Left renal cortex interstitium (tissue), 4 donors: ENCODE measurements at places on chromosomes 11 and 22.
A peak's percentile ranks its signal among the peaks of the same experiment; 100 is the strongest.

DNA sequence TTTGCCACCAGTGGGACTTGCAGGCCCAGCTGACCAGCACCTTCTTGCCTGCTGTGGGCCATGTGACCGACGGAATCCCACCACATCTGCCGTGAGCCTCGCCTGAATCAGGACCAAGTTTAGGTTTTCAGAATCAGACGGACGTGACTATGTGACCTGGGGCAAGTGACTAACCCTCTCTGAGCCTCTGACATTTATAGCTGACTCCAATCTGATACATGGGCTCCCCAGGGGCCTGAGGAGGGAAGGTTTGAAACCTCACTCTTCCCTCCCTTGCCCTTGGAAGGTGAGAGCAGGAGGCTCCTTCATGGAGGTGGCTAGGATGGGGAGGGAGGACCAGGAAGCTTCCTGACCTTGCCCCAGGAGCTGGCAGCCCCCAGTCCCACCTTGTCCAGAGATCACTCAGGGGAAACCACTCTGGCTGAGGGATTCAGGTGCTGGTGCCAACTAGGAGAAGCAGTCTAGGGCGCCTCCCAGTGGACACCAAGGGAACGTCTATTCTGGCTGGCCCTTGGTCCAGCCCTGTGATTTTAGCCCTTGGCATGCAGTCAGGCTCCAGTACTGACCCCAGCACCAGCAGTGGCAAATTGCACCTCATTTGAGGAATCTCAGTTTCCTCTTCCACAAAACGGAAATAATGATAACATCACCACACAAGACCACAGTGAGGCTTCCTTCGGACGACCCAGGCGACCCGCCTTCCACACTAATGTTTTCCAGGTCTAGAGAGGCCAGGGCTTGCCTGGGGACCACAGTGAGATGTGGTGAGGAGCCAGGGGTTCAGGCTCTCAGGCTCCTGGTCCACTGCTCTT, 47.2 kb upstream of the SYT7 start:
- DNase-seq, result no peak

GRCh38 chr22:29385748-29386147, 2.6 kb downstream of the AP1B1 start:
- no peak for DNase-seq

DNA sequence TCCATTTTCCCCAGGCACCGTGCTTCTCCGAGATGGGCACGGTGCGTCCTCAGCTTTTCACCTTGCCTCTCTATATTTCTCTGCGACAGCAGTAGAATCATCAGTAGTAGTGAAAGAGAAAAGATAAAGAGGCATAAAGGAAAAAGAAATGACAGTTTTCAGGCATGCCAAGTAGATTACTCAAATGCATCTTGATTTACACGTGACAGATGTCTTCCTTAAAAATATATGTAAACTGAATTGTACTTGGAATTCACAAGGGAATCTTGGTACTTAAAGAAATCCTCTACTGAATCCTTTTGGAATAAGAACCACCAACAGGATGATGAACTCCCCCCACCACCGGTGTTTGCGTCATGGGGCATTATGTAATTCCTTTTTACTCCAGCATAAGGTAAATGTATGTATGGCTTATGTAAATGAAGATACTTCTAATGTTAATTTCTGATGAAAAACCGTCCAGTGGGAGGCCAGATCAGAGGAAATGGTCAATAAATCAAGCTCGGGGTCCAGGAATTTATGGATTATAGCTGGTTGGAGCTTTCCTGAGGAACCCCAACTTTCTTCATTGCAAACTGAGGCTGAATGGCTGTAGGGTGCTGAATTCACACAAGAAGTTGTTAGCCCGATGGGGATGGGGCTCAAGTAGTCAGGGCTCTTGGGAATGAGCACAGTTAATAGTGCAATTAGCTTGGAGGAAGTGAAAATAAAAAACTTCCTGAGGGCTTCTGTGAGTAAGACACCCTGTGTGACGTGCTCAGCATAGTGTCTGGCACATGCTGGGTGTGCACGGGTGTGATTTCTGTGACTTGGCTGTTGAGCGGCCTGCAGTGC, 630.4 kb downstream of the OPCML start:
- no peak for DNase-seq

DNA sequence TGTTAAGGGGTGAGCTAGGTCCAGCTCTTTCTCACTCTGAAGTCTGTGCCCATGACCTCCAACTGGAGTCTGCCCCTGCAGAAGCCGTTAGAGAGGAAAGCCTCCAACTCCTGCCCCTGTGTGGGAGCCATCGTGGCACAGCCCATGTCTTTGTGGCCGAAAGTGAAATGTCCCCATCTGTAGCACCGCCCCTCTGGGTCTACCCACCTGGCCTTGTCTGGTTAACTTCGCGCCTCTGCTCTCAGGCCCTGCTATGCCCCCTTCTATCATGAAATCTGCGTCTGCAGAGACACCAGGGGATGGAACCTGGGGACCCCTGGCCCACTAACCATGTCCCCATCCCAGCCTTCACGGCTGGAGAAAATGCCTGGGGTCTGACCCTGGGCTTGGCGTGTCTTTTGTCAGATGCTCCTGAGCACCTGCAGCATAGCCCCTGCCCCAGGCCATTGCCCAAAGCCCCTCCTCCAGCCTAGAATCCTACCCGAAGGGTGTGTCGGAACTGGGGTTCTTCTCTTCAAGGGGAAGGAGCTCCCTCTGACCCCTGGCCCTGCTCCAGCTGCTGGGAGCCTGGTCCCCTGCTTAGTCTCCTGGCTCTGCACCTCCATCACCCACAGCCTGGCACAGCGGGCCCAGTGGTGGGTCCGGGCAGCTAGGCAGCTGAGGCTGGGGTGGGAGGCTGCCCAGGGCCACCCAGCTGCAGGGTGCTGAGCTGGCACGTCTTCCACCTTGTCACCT, 35.8 kb upstream of the HMOX1 start:
- no peak for DNase-seq

- no peak for DNase-seq
Measured at GRCh38 chr11:120867531-120867930, 156.4 kb upstream of the TBCEL start.

- DNase-seq, result no peak
Measured at GRCh38 chr11:104343578-104343977, 179.6 kb upstream of the PDGFD start.

GRCh38 chr22:22671506-22671905, 27.1 kb downstream of the GGTLC2 start:
- DNase-seq, result no peak

DNA sequence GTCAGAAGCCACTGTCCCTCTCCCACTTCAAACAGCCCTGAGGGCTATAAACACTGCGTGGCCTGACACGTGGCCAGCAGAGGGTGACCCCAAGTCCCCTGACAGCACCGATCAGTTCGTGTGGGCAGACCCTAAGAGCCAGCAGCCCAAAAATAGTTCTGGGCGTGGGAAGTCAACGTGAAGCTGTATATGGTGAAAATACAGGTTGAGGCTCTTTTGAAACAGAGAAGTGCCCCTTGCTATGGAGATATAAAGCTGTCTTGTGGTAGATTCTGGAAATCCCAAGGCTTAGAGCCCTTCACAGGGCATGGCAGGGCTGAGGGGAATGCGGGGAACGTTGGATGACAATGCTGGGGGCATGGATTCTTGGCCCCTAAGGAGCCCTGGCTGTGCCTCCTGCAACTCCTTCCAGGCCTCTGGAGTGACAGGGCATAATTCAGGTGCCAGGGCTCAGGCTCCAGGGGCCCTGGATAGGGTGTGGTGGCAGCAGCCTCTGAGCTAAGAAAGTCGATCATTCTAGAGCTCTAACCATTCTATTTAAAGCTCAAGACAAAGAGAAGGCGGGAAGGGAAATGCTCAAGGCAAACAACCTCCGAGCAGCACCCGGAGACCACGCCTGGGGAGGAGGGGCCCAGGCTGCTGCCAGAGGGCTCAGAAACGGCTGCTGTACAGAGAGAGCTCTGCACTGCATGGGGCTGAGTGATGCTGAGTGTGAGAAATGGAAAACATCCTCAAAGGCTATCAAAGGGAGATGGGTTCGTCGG, 60.4 kb upstream of the CD5 start:
- DNase-seq, result no peak

- DNase-seq, result no peak
Measured at GRCh38 chr11:86138958-86139357, 70.1 kb upstream of the PICALM start.

GRCh38 chr11:78318321-78319114, 99.1 kb downstream of the GAB2 start:
- DNase-seq, result no peak

- DNase-seq, result no peak
Measured at GRCh38 chr11:132475026-132475425, 1057.3 kb downstream of the OPCML start.

GRCh38 chr11:72842653-72843330, 28.6 kb downstream of the ATG16L2 start:
- DNase-seq, result no peak

- peak; percentile 42 for DNase-seq
Measured at GRCh38 chr11:33160136-33160535, 1.1 kb downstream of the CSTF3 start.

DNA sequence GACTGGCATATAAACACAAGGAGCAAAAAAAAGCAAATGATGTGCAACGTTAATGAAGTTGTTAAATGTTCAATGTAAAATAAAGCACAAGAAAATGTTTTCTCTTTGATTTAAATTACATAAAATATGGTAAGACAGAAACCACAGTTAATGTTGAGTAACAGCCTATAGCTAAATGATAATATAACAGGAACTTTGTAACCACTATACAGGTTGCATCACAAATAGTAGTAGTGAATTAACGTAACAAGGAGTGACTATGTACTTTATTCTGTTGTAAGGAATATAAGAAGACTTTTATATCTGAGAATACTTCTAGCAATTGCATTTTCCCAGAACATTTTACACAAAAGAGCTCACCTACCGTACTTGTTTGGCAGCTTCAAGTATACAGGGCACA, 16.9 kb downstream of the SAAL1 start:
- no peak for DNase-seq

DNA sequence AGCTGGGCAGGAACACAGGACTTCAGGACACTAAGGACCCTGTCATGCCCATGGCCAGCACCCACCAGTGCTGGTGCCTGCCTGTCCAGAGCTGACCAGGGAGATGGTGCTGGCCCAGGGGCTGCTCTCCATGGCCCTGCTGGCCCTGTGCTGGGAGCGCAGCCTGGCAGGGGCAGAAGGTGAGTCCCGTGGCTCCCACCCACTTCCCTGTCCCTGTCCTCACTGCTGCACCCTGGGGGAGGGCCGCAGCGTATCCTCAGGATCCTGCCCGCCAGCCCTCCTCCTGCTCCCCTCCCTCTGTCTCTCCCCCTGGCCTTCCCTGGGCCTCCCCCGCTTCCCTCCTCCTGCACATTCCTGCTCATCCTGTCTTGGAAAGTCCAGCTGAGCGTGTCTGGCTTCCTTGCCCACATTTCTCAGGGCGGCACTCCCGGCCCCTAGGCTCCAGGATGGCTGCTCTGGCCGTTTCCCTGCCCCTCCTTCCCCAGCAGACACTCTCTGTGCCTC, 8.7 kb downstream of the CSF2RB start:
- peak; percentile 18 for DNase-seq

DNA sequence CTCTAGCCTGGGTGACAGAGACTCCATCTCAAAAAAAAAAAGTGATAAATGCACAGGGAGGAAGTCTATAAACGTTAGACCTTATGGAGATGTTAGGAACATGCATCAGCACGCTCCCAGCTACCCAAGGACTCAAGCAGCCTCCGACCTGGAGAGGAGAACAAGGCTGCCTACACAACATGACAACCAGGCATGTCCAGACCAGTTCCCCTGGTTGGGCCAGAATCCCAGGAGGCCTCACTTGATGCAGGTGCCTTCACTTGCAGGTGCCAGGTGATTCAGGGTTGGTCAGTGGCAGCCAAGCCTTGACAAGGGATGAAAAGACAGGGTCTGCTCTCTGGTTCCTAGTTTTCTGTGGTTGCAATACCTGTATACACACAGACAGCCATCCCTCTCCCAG, 5.9 kb downstream of the RANGAP1 start:
- DNase-seq, result no peak

DNA sequence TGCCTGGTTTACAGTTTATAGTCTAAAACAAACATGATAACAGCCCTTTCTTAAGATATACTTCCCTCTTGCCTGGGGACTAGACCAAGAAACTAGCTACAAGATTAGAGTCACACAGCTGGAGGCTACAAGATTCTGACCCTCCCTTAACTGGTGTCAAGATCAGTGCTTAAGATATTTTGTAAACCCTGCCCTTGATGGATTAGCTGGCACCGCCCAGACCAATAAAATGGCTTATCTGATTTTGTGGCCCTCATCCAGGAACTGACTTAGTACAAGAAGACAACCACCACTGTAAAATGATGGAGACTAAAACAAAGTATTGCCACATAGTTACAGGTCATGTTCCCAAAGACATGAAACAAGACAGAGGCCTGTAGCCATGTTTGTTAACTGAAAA, 53.4 kb downstream of the FAM181B start:
- DNase-seq, result no peak

- peak; percentile 88 for DNase-seq
Measured at GRCh38 chr11:95231881-95232605, 1.0 kb upstream of the SESN3 start.

DNA sequence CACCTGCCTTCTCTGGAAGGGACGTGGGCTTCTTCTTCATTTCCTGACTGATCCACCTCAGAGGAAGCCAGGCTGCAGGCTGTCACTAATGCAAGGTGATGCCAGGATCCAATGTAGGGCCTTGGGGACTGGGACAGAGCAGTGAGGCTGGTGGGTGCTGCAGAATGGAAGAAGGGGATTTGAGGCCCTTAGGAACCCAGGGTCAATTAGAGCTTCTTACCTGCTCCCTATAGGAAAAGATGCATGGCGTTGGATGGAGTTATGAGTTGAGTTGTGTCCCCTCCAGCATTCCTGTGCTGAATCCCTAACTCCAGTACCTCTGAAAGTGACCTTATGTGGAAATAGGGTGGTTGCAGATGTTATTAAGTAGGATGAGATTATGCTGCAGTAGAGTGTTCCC, 190.4 kb downstream of the MIAT start:
- DNase-seq, result no peak

- no peak for DNase-seq
Measured at GRCh38 chr11:3723014-3723708, 52.0 kb upstream of the CHRNA10 start.

DNA sequence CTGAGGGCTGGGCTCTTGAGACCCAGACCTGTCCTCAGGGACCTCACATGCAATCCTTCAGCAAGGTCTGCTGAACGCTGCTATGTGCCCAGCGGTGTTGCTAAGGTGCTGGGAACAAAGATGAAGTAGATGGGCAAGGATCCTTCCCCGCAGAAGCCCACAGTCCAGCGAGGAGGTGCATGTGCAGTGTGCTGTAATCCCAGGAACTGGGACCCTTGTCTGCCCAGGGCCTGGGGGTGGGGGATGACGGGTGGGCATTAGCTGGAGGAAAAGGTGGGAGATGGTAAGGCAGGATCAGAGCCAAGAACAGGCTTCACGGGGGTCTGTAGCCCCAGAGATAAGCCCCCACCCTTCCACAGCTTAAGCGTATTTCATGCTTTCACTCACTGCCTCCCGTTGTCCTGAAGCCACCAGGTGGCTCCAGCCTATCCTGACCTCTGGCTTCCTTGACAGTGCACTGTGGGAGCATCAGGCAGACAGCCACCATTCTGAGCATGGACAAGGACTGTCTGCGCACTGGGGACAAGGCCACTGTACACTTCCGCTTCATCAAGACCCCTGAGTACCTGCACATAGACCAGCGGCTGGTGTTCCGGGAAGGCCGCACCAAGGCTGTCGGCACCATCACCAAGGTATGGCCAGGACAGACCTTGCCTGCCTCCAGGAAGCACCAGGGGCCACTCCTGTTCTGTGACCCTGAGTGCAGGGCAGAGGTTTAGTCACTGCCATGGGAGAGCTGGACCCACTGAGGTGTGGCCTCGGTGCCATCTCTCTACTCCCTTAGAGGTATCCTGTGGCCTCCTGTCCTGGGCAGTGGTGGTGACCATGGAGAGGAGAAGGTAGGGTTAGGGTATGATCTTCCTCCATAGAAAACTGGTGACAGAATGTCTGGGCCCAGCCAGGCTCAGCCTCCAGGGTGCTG, 22.0 kb downstream of the GTPBP1 start:
- DNase-seq, result no peak

GRCh38 chr11:76736773-76737495, 46.2 kb upstream of the TSKU start:
- DNase-seq, result no peak
